ENCODE measurements at places on chromosomes 5 and 9.

GRCh38 chr9:34178436-34179212 lies at the start of gene UBAP1:
Gene UBAP1, plus strand, starts transcription at chr9:34179043. Its CDS starts 41,872 bp downstream, at chr9:34220915.
- DNase-seq = peak; percentile 90

DNA sequence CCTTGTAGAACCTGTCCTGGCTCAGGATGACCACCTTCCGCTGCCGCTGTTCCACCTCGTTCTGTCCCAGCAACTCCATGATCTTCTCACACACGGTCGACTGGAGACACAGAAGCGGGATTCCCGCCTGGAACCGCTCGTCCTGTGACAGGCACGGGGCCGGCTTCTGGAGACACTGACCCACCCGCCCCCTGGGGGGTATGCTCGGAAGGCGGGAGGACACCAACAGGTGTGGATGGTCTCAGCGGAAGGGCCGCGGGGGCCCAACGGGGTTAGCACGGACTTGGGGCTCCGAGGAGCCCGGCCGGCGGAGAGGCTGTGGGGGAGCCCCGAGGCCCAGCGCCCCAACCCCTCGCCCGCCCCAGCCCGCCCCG lies 530 bp downstream of the UCK1 start:
- DNase-seq = no peak

DNA sequence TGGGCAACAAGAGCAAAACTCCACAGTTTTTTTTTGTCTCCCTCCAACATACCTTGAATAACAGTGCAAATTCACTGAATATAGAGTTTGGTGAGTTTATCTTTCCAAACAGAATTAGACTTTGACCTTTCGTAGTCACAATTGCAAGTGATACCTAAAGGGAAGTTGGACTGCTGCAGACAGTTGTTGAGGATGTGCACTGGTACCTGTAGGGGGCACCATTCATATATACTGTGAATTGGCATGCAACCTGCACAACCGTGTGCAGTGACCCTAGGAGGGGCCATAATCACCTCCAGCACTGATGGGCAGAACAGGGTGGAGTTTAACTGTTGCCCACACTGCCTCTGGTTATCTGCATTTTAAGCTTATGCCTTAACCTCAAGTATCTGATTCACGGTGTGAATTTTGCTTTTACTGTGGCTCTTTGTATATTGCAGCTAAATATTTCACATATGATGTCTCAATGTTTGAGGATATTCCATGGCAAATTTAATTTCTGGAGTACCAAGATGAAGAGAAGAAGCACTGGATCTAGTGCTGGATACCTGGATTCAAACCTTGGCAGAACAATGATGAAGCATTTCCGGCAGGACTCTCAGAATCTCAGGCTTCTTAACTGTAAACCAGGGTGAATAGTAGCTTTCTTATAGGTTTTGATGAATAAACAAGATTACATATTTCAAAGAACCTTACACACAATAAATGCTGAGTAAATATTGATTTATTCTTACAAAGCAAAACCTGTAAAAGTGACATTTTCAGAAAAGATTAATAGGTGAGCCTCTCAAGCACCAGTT lies 144.3 kb downstream of the ACTBL2 start:
- DNase-seq = no peak

DNA sequence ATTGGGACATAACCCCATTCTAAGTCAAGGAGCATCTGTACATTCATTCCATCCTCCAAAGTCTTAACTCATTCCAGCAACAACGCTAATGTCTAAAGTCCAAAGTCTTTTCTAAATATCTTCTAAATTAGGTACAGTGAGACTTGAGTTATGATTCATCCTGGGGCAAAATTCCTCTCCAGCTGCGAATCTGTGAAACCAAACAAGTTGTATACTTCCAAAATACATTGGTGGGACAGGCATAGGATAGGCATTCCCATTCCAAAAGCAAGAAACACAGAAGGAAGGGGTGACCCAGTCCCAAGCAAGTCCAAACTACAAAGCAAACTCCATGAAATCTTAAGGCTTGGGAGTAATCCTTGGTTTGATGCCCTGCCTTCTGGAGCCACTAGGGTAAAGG lies 97.6 kb upstream of the FANCC start:
- DNase-seq = no peak

- no peak for DNase-seq
These were observed 31.3 kb downstream of the SPRY4 start for GRCh38 chr5:142293486-142293885.

GRCh38 chr9:76310577-76310976 lies 83.6 kb downstream of the RFK start:
- DNase-seq = no peak

DNA sequence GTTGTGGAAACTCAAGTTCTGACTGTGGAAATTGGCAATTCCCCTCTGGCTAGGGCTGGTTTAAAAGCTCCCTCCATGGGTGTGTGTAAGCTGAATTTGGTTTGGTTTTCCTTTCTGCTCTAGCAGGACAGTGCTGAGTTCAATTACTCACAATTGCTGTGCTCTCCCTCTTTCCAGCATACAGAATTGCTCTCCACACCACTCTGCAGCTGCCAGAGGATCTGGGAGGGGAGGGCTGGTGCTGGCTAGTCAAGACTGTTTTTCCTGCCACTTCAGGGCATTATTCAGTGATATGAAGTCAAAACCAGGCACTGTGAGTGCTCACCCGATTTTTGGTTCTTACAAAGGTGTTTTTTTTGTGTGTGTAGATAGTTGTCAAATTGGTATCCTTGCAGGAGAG lies 336.9 kb upstream of the SLC24A2 start:
- no peak for DNase-seq

GRCh38 chr9:94805051-94805489 lies 78.6 kb downstream of the AOPEP start:
- no peak for DNase-seq

- peak; percentile 58 for DNase-seq
These were observed 6.9 kb downstream of the FGD3 start for GRCh38 chr9:92954049-92954861.

DNA sequence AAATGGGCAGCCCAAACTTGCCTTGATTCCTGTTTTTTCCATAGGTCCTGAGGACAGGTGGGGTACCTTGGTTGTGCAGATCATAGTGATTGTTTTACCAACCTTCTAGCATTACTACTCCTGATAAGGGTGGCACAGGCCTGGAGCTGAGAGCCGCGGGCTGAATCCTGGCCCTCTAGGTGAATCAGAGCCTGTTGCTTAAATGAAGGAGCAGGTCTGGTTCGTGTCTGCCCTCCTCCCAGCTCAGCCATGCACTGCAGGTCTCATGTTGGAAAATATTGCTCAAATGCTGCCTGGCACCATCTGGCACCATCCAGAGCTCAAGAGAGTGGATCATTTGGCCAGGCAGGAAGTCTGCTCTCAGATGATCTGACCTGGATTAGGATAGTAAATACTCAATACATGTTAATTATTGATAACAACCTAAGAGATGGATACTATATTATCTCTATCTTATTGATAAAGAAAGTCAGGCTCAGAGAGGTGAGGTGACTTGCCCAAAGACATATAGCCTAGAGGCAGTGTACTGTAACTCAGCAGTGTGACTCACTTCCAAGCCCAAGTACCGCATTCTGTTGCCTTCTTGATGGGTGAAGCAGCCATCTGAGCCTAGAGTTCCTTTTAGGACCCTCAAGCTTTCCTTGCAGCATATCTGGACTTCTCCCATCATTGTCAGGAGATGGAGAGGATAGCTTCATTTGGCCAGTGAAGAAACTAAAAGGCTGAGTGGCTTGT lies 104.3 kb upstream of the PITX1 start:
- no peak for DNase-seq

DNA sequence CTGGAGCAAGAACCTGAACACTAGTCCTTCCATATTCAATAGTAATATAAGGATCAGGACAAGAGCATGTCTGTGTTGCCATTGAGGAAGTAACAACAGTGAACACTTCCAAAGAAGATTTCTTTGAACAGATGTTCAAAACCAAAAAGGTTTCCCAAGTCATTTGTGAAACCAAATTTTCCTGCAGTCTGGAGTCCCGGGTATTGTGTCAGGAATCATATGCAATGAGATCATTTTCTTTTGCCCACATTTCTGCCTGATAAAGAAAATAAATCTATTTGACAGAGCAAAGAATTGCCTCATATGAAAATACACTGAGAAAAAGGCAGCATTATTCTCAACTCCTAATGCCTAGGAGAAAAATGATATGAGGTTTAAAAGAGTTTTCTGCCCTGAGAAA lies 151.7 kb downstream of the SNX18 start:
- no peak for DNase-seq

DNA sequence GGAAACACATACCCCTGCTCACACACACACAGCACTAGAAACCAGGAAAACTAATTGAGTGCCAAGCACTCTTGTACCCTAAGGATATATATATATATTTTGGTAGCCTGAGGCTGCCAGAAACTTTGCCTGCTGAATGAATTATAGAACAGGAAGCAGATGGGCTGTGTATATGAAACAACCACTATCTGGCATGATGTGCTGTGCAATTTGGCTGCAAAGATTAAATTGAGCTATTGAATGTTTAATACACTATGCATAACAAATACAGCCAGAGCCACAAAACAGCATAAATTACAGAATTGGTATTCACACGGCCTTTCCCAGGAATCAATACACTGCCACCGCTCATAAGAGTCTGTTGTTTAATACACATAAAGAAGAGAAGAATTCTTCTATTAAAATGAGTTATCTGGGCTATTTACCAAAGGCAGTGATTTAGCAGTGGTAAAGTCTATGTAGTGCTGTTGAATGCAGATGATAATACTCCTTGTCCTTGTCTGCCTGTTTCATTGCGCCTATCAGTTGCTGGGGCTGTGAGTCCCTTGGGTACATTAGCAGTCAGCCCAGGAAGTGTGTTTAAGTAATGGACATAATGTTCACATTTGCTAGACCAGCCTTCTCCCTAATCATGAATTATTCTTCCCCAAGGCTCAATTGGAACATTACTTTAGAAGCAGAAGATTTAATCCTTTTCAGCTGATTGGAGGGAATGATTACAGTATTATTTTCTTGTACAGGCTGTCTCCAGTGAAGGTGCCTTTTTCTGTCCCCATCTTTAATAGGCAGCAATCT lies 294.3 kb downstream of the TLE1 start:
- DNase-seq = no peak

DNA sequence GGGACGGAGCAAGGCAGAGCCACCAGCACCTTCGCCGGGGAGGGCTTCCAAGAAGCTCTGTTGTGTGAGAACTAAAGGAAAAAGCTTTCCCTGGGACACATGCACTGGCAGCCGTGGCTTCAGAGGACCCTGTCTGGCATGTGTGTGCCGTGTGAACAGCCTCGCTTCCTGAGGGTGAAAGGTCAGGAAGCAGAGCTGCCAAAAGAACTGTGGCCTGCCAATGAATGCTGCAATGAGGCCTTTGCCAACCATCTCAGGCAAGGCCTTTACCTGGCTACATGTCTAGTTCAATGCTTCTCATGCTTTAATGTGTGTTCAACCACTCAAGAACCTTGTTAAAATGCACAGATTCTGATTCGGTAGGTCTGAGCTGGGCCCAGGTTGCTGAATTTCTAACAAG lies 53.5 kb downstream of the NIPSNAP3B start:
- no peak for DNase-seq

GRCh38 chr9:70477146-70477745 lies 62.8 kb upstream of the KLF9 start:
- DNase-seq = no peak

- DNase-seq = no peak
These were observed 45.2 kb upstream of the PPP2CA start for GRCh38 chr5:134271059-134271458.

GRCh38 chr9:136297766-136298735 lies 5.8 kb downstream of the CCDC187 start:
- no peak for DNase-seq
